ENCODE measurements at places on chromosomes 1 and 21.

DNA sequence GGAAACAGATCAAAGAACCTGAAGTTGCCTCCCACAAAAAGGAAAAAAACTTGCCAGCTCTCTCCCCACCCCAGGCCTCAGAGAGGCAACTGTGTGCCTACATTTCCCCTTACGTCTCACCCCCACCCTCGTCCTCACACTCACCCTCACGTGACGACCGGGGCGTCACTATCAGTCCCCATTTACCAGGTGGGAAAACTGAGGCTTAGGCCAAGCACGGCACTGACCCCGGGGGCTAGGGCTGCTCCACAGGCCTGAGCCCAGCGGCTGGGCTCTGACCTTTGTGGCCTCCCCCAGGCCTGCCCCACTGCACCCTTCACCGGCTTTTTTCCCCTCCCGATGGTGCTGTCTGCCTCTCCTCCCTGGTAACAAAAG is 51.5 kb upstream of the RUNX3 start:
- no peak for DNase-seq

GRCh38 chr1:201104141-201104540 is 8.1 kb downstream of the CACNA1S start:
- no peak for DNase-seq

DNA sequence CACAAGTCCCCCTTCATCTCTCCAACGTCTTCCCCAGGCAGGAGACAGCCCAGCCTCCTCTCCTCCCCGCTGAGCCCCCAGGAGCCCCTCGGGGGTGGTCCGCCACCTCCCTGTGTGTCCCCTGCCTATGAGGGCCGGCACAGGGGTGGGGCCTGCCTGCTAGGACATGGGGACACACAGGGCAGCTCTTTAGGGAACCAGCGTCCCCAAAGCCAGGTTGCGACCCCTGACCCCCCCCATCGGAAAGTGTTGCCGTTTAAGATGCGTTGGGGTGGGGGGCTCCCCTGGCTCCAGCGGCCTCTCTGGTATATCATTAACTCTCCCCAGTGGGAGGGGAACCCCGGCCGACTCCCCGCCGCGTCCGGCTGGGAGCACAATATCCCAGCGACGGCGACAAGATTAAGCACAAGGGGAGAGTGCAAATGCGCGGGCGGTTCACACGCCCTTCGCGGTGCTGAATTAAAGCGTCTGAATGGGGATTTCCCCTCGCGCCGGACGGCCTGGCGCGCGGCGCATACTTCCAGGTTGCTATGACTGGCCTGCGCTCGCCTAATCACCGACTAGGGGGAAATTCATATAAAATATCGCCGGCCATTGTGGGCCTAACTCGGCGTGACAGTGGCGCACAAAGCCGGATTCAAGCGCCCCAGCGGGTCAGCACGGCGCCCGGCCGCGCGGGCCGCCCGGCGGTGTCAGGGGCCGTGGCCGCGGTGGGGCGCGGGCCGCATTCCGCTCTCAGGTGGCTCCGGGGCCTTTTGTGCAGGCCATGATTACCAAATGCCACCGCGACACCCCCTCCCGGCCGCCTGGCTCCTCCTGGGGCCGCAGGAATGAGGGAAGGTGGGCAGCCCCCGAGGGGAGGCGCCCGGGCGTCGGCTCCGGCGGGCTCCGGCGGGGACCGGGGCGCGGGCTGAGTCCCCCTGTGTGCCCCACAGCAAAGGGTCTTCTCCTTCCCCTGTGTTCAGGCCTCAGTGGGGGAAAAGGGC is 30.9 kb downstream of the WNT3A start:
- no peak for DNase-seq

- DNase-seq = no peak
Measured at GRCh38 chr1:31830065-31830464, 14.2 kb upstream of the SPOCD1 start.

DNA sequence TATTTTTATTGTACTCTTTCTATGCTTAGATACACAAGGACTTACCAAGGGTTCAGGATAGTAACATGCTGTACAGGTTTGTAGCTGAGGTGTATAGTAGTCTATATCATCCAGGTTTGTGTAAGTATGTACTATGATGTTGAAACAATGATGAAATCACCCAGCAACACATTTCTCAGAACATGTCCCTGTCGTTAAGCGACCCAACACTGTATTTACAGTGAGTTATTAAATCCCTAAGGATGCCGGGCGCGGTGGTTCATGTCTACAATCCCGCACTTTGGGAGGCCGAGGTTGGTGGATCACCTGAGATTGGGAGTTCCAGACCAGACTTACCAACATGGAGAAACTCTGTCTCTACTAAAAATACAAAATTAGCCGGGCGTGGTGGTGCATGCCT is 21.6 kb upstream of the RCOR3 start:
- DNase-seq = no peak

GRCh38 chr1:237478082-237478481 is 412.6 kb downstream of the ZP4 start:
- DNase-seq = no peak
